ENCODE measurements at places on chromosomes 3 and 15.

DNA sequence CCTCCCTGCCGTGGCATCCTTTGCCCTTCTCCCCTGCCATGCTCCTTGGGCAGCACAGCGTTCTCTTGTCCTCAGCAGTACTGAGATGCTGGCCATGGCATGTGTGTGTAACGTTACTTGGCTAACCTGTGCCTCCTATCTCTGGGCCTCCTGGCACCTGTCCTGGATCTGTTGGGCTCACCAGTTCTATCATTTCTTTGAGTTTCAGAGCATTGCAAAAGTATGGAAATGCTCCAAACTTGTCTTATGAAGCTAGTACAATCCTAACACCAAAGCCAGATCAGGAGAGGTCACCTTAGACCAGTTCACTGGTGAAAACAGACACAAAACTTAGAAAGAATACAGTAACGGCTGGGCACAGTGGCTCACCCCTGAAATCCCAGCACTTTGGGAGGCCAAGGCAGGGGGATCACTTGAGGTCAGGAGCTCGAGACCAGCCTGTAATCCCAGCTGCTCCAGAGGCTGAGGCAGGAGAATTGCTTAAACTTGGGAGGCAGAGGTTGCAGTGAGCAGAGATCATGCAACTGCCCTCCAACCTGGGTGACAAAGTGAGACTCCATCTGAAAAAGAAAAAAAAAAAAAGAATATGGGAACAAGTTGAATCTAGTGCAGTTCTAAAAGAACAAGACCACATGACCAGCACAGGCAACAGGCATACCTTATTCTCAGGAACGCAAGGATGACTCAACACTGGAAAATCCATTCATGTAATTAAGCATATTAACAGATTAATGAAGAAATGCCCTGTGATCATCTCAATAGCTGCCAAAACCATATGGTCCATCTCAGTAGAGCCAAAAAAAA, 62.4 kb upstream of the TRPM1 start:
- DNase-seq, result no peak

DNA sequence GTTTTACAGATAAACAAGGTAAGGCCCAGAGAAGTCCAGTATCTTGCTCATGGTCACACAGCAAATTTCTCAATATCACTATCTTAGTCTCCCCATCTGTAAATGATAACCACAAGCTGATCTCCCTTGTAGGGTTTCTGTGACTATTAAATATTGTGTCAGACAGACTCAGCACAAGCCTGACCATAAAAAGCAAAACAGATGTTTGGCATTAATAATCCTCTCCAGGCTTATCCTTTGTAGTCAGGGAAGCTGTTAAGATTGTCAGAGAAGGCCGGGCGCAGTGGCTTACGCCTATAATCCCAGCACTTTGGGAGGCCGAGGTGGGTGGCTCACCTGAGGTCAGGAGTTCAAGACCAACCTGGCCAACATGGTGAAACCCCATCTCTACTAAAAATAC, 173.2 kb upstream of the PRICKLE2 start:
- no peak for DNase-seq

- no peak for DNase-seq
Measured at GRCh38 chr3:163721596-163721995, 1356.7 kb downstream of the SI start.

DNA sequence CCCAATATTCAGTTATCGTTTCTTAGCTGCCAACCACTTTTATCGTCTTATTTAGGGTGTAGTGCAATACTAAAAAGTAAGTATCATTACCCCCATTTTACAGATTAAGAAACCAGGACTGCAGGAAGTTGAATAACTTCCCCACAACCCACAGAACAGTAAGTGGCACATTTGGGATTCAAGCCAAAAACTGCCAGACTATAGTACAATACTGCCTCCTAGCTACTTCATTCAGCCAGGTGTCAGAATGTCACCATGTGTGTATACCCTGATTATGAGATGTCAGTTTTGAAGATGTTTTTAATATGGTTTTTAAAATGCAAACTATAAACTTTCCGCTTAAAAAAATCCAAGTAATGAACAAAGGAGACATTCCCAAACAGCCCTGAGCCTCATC, 74.2 kb upstream of the PROK2 start:
- no peak for DNase-seq
